ENCODE measurements at places on chromosomes 7 and 10.

DNA sequence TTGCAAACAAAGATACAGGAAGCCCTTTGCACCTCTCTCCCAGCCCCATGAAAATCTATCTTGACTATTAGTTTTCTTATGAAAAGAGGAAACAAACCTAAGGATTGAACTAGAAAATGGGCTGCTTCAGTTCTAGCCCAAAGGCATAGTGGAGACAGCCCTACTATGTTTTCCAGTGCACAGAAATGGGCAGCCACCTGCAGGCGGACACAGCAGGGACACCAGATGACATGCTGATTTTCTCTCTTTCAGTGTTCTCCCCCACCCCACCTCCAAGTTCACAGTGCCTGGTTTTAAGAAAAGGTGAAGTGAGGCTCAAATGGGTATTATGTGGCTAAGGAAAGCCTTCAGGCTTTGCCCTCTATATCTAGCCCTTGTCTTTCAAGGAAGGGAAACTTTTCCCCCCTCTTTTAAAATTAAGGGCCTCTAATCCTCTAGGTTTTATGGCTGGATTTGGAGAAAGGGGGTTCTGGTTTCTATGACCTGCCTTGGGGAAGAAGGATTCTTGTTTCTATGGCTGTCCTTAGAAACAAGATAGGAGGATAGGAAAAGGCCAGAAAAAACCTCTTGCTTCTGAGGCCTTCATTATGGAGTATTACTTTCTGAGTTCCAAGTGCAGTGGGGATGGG, 23.5 kb upstream of the DDX50 start:
- DNase-seq = no peak

DNA sequence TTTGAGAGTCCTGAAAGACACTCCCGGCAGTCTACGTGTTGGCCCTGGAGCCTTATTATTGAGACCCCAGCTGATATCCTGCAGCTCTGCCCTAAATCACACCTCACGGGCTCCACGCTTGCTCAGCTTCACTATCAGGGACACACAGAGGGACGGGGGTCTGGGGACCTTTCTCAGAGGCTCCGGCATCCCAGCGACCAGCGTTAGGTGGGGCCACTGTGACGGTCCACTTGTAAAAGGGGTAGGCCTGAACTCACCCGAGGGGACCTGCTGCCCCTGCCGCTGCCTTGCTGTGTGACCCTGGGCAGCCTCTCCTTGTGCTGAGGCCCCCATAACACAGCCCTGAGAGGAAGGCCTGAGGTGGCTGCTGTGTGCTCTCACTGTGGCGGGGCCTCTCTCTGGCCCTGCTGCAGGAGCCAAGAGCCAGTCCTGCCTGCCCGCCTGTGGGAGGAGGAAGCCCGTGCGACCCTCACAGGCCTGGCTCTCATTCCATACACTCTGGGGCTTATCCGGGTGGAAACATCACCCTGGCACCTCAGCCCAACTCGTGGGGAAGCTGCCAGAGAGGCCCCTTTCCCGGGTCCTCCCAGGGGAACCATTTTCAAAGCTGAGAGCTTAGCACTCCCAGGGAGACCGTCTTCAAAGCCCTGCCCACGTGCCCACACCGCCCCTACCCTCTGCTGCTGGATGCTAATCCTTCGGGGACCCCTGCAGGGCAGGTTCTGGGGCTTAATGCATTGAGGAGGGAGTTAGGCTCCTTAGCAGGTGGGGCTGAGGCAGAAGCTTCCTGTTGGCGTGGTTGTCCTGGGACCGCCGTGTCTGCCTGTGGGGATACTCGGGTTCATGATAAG, 21.7 kb downstream of the AQP1 start:
- peak; percentile 39 for DNase-seq

DNA sequence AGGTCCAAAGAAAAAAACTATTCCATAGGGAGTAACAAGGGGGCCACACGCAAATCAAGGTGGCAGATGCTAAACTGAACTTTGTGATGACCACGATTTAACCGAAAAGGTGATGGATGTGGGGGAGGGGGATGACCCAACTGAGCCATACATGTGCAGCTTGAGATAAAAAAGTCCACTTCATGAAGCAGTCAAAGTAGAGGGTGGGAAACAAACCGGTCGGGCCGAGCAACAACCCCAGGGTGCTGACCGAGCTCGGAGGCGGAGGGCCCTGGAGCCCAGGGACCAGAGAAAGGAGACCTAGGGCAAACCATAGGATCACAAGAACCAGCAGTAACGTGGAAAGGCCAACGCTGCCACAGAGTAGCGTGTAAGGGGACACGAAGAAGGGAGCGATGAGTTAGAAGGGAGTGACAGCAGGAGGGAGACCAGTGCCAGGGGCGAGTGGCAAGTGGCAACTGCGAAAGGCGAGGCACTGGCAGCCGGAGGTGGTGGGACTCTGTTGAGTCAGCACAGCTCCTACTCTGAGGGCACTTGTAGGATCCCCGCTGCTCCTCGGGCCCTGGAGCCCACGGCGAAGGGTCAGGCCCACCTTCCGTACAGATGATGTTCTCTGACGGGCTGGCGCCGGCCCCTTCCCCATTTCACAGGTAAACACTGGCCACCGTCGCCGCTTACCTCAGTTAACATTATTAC, 540 bp downstream of the SNX13 start:
- DNase-seq = peak; percentile 49

DNA sequence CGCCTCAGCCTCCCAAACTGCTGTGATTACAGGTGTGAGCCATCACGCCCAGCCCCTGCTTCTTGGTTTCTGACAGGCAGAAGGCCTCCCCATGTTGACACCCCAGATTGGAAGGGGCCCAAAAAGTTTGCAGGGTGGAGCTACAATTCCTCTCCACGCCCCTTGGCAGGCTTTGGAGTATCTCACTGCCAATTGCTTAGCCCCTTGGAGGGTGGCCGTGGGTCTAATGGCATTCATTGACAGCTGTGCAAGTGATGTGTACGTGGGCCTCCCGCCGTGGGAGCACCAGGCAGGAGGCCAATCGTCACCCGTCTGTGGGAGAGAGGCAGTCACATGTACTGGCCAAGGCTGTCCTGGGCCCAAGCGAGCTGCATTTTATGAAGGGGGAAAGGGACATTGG, 73.7 kb upstream of the PPIF start:
- DNase-seq = no peak

DNA sequence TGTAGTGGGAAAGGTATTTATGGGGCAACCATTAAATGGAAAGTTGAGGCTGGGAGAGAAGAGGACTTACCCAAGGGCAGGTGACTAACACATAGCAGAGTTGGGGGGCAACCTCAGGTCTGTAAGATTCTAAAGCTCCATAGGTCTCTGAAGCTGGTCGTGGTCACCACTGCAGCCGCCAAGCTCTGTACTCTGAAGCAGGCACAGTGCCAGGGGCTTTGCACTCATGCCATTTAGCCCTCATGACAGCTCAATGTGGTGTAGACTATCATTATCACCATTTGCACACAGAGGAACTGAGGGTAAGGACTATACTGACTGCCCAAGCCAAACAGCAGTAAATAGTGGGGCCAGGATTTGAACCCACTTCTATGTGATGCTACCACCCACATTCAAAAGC, 32.5 kb upstream of the TMEM273 start:
- no peak for DNase-seq
